ENCODE measurements at places on chromosomes 13 and 19. TPM values are rescaled to one million over a fixed set of nuclear protein-coding genes. Genes with fewer than 3 reads are reported as not detected.

Gene SOX1
- total RNA-seq, result not detected

Gene SH2D3A
- total RNA-seq, result not detected

Gene ZNF793
- 3.5 TPM for total RNA-seq

Gene APLP1
- total RNA-seq, result 17.5 TPM

Gene LMTK3
- total RNA-seq, result 1.6 TPM

Gene C1QTNF9B
- total RNA-seq, result not detected

Gene MBD3L3
- not detected for total RNA-seq

Gene PKN1
- 87.2 TPM for total RNA-seq

Gene PRTN3
- total RNA-seq, result not detected

Gene ERCC1
- 110 TPM for total RNA-seq

Gene ZNF43
- total RNA-seq, result 5.9 TPM

Gene CBY2
- total RNA-seq, result not detected

Gene ZNF329
- 7.9 TPM for total RNA-seq

Gene ZNF582
- total RNA-seq, result 3.9 TPM

Gene ATXN8OS
- total RNA-seq, result not detected

Gene CD70
- not detected for total RNA-seq

Gene ADPRHL1
- total RNA-seq, result 329 TPM

Gene SYT5
- total RNA-seq, result not detected

Gene PPP6R1
- 28.7 TPM for total RNA-seq

Gene COX6B2
- not detected for total RNA-seq

Gene MED4
- 39.5 TPM for total RNA-seq

Gene ZNF562
- total RNA-seq, result 16.0 TPM
